ENCODE measurements at places on chromosomes 11 and 22.
A peak's percentile ranks its signal among the peaks of the same experiment; 100 is the strongest.

DNA sequence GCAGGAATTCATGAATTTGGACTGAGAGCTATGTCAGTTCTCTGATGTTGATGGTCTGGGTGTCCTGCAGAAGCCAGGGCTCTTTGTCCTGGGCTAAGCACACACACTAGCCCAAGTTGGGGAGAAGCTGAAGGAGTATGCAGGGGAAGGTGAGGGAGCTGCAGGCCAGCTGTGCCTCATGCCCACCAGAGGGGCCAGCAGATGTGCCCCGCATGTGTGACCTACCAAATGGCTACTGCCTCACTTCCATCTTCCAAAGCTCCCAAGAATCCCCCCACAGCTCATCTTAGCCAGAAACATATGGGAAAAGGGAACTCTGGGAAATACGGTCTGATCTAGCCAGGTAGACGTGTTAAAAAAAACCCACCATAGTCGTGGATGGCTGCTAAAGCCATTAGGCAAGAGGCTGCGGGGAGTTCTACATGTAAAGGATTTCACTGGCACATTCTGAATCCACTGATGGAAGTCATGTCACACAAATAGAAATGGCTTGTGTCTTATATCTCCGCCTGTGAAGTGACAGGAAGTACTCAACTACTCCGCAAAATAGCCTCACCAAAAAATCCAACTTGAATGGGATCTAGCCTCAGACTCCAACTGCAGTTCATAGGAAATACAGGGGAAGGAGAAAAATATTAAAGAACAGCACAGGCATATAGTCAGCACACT, 96.3 kb upstream of the CLMP start:
- DNase-seq = no peak

- DNase-seq = no peak
These were observed 6.9 kb downstream of the ACCS start for GRCh38 chr11:44072757-44073658.

DNA sequence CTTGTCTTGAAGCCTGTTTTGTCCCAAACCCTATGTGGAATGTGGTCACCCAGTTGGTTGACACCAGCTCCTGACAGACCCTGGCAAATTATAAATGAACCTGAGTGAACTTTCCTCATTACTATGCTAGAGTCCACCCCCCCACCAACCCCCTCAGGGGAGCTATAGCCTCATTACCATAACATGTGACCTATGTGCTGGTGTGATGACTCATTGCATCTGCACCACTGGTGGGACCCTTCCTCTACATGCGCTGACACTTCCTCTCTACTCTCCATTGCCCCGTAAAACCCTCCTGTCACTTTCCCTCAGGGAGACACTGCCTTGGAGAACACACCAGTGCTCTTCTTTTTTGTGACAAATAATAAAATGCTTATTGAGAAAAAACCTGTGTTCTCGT, 105.0 kb upstream of the SESN3 start:
- DNase-seq = no peak

DNA sequence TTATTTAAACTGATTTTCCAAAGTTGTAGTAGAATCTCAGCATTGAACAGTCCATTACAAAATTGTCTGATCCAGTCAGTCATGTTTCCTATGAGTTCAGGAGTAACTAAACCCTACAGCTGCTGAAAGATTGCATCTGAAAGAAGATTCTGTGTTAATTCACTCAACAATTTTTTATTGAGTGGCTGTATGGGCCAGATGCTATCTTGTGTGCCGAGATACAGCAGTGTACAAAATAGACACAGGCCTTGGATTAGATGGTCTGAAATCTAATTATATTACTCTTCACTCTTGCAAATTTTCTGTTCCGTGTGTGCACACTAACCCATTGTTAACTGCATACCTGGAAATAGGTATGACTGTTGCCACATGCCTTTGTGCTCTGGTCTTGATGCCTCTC, 7.3 kb downstream of the GVQW3 start:
- no peak for DNase-seq

DNA sequence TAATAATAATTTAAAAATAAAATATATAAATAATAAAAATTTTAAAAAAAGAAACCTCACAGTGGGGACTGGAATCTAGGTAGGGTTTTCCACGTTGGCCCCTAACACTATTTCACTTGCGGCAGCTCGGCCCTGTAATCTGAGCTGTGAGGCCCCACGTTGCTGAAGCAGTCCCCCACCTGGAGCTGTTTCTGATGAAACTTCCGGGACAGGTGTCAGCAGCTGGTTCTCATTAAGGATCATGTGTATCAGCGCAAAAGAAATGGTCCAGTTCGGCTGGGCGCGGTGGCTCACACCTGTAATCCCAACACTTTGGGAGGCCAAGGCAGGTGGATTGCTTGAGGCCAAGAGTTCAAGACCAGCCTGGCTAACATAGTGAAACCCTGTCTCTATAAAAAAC, 17.3 kb downstream of the RHOD start:
- no peak for DNase-seq

DNA sequence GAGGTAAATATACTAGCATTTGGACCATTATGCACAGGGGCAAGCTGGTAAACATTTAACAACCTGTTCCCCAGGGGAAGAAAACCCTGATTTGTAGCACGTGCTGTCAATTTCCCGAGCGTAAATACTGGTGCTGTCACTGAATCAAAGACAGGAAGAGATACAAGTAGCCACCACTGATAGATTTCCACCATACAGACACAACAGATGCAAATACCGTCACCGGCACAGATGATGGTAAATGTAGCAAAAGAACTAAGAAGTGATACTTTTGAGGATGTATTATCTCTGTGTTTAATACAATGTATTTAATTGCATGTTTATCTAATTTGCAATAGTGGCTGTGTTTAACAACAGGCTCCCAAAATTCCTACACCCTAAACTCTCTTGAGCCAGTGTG, 39.6 kb downstream of the SHISAL1 start:
- no peak for DNase-seq

DNA sequence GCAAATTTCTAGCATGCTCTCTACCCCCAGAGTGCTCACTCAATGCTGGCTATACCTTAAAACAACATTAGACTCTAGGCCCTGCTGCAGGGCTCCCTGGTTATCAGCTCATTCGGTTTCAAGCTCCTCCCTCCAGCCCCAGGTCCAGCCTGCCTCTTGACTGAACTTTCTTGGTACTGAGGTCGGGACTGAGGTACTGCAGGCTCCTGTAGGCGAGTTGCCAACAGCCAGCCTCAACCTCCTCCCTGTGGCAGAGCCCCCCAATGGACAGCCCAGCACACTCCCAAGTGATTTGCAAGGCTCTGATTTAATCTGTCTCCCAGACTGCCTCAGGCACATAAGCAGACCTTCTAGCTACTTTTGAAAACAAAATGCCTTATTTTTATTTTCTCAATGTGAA, 73.6 kb upstream of the EIF3M start:
- no peak for DNase-seq

GRCh38 chr22:47994601-47995263, 1232.3 kb downstream of the TBC1D22A start:
- DNase-seq = no peak

- DNase-seq = no peak
These were observed 853.0 kb downstream of the BRD1 start for GRCh38 chr22:48974443-48975315.

DNA sequence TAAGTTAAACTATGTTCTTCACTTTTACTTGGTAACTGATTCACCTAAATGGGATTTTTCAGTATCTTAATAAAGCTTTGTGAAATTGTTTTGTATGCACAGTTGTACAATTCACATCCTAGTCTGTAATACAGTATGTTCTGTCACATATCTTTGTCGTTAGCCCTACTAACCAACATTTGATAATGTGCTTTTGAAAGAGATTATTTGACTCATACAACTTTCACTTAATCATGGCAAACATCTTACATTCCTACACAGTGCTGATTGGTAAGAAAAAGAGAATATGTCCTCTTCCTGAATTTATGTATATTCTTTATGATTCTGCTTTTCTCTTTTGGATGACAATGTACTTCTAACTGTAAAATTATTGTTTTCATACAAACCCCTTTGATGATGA, 234.5 kb downstream of the METTL15 start:
- DNase-seq = no peak

- DNase-seq = peak; percentile 13
These were observed 86.7 kb downstream of the SIK3 start for GRCh38 chr11:117011541-117011898.

DNA sequence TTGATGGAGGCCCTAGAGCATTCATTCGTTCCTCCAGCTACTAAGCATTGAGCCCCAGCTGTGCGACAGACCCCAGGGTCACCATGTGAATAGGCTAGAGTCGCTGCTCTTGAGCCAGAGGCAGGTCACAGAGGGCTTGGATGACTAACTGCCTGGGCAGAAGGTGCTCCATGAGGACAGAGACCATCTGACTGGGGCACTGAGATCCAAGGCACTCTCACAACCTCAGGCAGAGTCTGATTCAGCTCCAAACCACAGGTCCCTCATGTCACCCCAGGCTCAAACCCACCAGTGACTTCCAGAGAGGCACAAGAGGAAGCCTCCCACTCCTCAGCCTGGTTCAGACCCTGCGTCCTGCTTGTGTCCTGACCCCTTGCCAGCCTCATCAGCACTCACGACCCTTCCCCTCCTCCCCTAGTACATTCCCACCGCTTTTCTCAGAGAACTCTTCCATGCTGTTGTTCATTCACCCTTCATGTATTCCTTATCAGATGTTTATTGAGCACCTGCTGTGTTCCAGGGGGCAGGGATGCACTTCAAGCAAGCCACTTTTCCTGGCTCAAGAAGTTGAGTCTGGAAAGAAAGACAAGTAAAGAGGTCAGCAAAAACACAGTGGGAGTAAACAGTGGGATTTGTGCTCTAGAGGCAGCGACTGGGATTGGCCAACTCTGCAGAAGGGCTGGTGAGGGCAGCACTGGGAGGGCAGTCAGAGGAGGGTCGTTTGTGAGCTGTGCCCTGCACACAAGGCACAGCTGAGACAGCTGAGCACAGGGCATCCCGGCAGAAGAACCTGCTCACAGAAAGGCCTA, 9.3 kb downstream of the OAF start:
- DNase-seq = no peak

- no peak for DNase-seq
These were observed 22.2 kb upstream of the PICALM start for GRCh38 chr11:86091086-86091485.

DNA sequence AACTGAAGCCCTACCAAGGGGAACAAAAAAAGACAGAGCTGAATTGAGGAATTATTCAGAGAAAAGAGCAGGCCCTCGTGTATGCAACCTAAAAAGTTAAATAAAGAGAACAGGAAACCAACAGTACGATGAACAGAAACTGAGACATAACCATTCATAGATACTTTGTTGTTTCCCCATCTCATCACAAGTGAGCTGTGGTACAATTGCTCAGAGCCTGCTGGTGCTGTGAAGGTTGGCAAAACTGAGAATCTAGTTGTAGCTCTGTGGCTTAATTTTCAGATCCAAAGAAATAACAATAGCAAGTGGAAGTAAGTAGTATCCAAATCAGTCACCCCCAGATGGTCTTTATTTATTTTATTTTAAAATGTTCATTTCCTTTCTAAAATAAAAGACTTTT, 37.7 kb upstream of the BLID start:
- no peak for DNase-seq

- DNase-seq = no peak
These were observed 129.5 kb downstream of the FAM76B start for GRCh38 chr11:95660038-95660437.
